Cerebellar nuclear complex (tissue), 1 donor: ENCODE measurements at places on chromosomes 1 and 21.

GRCh38 chr1:223825767-223826748, 19.7 kb downstream of the TP53BP2 start:
- no peak for DNase-seq

DNA sequence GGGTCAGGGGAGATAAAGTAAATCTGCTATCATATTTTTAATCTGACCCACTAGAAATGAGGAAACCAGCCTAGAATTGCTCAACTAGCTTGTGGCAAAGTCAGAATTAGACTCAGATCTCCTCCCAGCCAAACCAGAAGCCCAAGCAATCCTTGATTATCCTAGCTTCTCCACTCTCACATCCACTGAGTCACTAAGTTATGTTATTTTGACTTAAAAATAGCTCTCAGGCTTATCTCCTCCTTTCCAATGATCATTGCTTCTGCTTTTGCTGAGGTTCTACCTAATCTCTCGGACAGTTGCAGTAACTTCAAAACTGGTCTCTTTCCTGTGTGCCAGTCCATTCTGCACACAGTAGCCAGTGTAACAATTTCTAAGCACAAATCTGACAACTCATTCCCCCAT, 22.9 kb downstream of the OVAAL start:
- DNase-seq, result no peak

GRCh38 chr1:43621861-43622260, 28.1 kb upstream of the KDM4A start:
- no peak for DNase-seq

GRCh38 chr1:29786195-29786594, 549.9 kb downstream of the PTPRU start:
- DNase-seq, result no peak

DNA sequence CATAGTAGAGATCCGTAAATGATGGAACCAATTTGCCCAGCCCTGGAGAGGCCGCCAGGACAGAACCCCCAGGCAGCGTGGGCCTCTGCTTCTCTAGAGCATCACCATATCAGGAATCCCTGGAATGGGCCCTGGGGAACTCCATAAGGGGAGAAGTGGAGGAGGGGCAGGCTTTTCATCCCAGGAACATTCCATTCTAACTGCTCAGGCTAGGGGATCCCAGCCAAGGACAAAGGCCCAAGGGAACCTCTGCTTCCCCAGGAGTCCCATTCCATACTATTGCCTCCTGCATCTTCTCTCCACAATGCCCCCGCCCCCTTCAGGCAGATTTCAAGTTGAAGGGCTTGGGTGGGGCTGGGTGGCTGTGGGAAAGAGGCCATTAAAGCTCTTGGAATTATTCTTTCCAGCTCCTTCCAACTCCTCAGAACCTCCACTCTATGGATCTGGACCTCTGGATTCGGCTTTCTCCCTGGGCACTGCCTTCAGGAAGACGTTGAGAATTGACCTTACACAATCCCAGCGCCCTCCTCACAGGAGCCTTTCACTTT, 6.0 kb downstream of the TRNP1 start:
- DNase-seq, result no peak

GRCh38 chr1:167669209-167670124, 39.4 kb downstream of the RCSD1 start:
- DNase-seq, result no peak

DNA sequence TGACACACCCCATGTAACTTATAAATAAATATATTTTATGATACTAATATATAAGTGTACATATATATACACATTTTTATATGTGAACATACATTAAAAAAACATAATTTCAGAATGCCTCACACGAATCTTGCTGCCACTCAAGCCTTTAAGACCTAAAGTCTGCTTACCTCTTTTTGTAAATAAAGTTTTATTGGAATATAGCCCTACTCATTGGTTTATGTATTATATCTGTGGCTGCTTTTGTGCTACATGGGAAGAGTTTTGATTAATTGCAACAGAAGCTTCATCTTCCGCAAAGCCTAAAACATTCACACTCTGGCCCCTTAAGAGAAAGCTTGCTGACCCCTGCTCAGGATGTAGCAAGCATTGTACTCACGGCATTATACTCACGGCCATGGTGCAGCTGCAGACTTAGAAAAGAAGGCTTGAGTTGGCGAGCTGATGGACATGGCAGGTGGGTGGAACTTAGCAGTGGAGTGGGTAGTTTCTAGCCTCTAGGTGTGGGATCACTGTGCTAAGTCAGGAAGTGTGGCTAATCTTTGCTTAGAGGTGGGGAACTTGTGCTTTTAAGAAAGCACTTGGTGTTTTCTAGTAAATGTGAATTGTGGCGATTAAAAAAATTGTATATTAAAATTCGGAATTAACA, 80.8 kb downstream of the DYRK1A start:
- no peak for DNase-seq

DNA sequence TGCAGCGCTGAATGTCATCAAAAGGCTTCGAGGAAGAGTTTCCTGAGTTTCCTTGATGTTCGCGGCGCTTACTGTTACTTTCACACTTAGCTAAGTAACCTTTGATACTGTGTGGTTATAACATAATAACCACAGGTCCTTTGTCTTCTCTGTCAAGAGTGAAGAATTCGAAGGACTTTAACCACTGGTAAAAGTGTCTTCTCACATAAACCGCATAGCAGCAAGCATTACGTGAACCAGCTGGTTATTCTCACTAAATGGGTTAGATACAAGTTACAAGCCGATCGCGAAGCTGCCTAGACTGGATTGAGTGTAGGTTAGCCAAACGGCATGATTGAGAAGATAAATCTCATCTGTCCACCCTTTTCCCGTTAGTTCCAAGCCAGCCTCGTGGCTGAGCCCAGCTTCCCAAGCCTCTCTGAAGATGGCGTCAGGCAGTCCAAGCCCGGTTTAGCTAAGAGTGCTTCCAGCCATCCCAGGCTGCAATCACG, 18.3 kb upstream of the IFNGR2 start:
- no peak for DNase-seq

DNA sequence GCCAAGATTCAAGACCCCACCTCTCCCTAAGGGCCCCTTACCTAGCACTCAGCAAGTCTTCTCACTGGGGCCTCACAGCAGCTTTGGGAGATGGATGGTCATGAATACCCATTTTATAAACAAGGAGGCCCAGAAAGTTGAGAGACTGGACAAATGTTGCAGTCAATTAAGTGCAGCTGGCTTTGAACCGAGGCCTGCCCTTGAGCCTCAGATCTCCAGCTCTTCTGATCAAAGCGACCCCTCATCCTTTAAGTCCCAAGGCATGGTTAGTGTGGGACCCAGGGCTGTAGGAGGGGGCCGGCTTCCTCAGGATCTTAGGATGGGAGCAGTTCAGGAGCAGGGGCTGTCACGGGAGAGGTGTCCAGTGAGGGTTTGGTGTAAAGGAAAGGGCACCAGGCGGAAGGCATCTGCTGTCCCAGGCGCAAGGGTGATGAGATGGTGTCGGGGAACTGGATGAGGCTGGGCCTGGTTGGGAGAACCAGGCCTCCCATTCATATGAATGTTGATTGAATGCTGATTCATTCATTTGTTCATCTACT, 5.1 kb upstream of the MTFR1L start:
- DNase-seq, result no peak

DNA sequence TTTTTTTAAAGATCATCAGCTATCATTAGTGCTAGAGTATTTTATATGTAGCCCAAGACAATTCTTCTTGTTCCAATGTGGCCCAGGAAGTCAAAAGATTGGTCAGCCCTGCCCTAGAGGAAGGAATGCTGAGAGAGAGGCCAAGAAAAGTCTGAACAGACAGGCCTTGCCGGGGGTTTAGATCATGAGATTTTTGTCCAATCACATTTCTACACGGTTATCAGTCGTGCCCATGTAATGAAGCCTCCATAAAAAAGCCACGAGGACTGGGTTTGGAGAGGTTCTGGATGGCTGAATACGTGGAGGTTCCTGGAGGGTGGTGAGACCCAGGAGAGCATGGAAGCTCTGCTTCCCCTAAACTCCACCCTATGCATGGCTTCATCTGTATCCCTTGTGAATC, 24.3 kb upstream of the ENO1 start:
- DNase-seq, result no peak

- no peak for DNase-seq
These were observed 103.8 kb downstream of the ADSS2 start for GRCh38 chr1:244347942-244348341.

DNA sequence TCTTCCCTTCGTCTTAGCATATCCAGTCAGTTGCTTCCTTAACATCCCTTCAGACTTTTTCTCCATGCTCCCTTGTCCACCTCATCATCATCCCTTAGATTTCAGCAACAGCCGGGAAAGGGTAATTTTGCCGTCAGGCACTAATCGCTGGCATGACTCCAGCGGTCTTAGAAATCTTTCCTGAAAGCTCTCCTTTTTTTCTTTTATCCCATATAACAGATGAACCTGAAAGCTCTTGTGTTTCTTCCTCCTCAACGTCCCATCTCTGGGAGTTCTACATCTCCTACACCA, 10.4 kb upstream of the BOLA1 start:
- DNase-seq, result no peak

DNA sequence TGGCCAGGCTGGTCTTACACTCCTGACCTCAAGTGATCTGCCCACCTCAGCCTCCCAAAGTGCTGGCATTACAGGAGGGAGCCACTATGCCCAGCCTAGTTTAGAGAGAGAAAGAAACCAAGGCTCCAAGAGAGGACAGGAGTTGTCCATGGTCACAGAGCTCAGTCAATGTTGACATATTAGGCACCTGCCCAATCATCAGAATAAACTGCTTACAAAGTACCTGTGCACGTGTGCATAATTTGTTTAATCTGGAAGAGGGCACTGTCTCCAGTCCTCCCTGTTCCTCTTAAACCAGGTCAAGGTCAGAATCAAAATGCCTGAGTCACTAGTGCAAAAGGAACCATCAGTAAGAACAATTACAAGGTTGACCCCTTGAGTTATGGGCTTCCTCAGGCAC, 20.3 kb upstream of the MPZL1 start:
- no peak for DNase-seq

GRCh38 chr1:157141212-157141855, 3.1 kb upstream of the ETV3 start:
- DNase-seq, result no peak

GRCh38 chr1:9375912-9376311, 83.2 kb downstream of the SPSB1 start:
- no peak for DNase-seq

- DNase-seq, result no peak
These were observed 14.0 kb upstream of the PRDM16 start for GRCh38 chr1:3055051-3055450.

GRCh38 chr1:203508463-203509073, 14.6 kb downstream of the OPTC start:
- no peak for DNase-seq

- no peak for DNase-seq
These were observed 28.2 kb downstream of the VAV3 start for GRCh38 chr1:107936498-107937481.

GRCh38 chr1:103517380-103518047, 8.0 kb upstream of the RNPC3 start:
- DNase-seq, result no peak

DNA sequence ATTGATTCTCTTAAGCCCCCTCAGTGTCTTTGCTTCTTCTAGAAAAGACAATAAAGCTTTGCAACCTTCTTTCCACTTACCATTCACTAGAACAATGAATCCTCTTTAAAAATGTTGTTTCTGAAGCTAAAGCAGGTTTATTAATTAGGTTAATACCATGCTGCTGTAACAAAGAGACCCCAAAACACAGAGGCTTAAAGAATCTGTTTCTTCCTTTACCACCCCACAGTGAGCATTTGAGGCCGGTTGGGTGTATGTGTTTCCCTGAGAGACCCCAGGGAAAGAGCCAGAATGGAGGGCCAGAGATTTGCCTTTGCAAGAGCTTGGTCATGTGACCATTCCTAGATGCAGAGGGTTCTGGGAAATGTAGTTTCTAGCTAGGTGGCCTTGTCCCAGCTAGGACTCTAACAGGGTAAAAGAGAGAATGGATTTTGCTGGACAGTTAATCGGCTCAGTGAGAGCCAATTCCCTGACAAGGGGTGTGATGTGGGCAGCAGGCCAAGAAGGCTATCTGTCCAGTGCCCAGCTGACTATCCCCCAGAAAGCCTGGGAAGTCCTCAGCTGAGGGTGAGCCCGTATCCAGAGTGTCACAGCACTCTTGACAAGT, 191.8 kb upstream of the TMEM51 start:
- no peak for DNase-seq

DNA sequence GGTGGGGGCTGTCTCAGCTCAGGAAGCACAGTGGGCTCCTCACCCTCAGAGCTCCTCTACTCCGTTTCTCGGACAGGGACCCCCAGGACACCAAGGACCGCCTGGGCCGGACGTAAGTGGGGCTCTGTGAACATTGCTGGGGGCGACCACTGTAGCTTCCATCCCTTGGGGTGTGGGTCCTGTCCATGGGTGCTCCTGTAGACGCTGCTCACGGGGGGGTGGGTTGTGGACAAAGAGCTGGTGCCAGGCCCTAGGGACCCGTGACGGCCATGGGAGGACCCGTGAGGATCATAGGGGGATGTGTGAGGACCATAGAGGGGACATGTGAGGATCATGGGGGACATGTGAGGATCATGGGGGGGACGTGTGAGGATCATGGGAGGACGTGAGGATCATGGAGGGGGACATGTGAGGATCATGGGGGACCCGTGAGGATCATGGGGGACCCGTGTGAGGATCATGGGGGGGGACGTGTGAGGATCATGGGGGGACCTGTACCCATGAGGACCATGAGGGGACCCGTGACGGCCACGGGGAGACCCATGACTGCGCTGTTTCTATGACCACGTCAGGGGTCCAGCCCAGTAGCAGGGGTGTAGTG, 18.1 kb downstream of the COL6A1 start:
- no peak for DNase-seq

GRCh38 chr1:56418151-56418631, 161.2 kb downstream of the PLPP3 start:
- no peak for DNase-seq

DNA sequence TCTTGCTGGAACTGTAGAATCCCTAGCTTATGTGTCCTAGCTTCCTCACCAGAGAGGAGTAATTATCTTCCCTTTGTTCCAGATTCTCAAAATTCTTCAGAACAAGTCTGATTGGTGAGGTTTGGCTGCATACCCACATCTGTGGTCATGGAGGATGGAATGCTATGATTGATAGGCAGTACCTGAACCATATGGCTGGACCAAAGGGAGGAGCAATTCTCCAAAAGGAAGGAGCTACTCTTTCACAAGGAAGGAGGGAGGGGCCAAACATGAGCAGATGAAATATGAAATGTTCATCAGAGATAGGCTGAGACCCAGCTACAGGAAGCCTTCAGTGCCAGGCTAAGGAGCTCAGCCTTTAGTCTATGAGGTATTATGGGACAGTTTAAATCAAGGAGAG, 5.0 kb upstream of the RNF19B start:
- DNase-seq, result no peak

GRCh38 chr1:16165073-16165364, 9.2 kb upstream of the EPHA2 start:
- DNase-seq, result no peak

DNA sequence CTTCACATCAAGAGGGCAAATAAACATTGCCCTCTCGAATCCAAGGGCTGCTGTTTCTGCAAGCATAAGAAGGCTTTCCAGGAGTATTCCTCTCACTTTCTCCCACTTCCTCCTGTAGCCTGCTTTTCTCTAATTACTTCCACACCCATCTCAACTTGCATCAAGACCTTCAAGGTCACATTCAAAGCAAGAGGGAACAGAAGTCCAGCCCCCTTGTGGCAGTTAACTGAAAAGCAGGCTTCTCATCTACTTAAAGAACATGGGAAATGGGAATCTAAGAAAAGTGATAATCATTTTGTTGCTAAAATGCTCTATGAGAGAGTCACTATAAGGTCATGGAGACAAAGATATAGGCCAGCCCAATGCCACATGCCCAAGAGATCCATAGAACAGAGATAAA, 874.4 kb downstream of the KCNT2 start:
- no peak for DNase-seq
